Cerebellum (tissue), 4 donors: ENCODE measurements at places on chromosomes 5 and 9. TPM values are rescaled to one million over a fixed set of nuclear protein-coding genes. Genes with fewer than 3 reads are reported as not detected.
A peak's percentile ranks its signal among the peaks of the same experiment; 100 is the strongest.

DNA sequence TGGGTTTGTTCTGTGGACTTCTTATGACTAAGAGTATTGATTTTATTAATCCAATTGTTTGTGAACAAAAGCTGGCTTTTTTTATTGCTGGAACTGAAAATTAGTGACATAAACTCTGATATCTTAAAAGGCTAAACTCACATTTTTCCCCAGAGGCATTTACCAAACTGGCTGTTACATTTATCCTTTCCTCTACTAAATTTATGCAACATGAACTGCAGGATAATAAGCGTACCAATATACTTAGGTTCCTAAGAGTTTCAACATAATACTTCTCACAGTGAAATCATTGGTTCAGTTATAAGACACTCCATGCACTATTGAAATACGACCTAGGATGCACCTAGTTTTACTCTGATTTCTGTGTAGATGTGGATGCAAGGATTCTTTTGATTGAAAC lies 560.8 kb upstream of the WWC1 start:
- DNase-seq = no peak

DNA sequence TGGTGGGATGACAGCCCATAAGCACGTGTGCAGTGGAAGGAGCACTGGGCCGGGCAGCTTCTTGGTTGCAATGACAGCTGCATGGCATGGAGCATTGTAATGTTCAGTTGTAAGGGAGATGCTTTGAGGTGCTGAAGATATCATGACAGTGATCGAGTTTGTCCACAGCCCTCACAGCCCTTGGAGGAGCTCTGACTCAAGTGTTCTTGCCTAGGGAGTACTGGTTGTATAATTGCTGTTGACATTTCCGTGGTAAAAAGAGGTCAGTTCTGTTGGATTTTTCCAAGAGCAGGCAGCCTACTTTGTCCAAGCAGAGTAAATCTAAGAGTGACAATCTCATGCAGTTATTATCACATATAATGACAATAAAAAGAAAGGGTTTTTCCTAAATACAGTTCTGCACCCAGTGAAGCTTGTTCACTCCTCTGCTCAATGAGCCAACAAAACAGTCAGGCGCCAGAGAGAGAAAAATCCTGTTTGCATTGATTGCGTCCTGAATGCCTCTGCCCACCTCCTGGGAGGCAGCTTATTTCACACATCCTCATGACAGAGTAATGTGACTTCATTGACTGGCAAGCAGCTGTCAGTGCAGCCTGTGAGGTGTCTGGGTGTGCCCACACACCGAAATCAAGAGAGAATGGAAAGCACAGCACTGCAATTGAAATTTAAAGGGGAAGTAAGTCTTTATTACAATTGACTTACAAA lies 248.0 kb downstream of the NTRK2 start:
- peak; percentile 54 for DNase-seq

DNA sequence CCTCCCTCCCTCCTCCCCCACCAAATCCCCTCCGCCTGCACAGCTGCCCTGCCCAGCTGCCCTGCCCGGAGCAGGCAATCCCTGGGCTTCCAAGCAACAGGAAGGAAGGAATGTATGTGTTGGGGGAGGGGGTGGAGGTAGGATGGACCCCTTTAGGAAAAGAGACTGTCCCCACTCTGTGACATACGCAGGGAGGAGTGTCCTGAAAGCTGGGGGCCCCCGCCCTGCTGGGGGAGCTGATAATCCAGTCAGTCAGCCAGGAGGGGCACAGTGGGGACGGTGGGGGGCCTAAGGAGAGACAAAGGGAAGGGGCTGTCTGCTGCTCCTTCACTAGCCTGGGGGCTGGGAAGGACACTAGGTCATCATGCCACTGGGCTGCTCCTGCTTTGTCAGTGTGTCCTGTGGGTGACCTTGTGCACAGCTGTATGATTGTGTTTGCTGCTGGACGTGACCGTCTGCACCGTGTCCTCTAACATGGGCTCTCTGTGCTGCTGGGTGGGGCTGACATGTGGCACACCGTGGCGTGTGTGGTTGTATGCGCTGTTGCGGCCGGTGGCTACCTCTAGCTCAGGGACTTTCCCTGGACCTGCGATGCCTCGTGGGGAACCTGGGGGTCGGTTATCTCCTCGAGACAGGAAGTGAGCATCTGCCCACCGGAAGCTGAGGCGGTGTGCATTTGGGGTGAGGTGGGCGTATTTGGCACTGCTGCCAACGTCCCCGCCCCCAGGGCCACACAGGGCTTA lies 3.0 kb downstream of the N4BP3 start:
- DNase-seq = no peak

DNA sequence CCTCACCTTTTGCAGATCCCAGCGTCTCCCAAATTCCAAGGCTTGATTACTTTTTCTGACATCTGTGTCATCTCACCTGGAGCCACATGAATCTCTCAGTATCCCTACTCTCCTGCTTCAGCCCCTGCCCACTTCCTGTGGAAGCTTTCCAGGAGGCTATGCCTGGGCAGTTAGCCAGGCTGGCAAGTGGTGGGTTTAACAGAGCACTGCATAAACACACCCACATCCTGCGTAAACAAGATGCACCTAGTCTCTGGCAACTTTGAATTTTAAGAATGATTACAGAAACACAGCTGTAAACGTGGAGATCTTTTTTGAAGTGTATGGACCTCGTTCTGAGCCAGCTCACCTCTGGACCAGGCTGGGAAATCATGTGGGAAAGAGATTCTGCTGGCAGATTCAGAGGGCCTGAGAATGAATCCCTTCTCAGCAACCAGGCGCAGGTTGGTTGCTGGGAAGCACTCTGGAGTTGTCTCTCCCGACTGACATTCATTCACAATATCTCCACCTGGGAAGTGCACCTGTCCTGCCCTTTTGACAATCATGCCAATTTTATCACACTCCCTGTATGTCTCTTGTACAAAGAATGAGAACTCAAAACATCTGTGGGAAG lies 55.7 kb upstream of the FANCC start:
- no peak for DNase-seq

DNA sequence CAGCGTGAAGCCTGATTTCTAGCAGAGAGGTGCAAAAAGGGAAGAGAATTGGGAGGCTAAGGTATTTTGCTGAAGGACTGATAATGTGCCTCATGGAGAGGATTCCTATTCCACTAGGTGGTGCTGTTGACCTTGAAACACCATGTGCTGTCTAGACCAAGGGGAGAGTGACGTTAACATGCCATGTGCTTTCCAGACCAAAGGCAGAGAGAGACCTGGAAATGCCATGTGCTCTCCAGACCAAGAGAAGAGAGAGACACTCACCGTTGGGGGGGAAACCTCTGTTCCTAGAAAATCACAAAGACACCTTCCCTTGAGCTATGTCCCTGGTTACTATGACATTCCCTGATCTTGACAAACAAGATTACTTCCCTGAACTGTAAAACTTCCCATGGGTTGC lies 286.0 kb upstream of the TUSC1 start:
- DNase-seq = no peak

DNA sequence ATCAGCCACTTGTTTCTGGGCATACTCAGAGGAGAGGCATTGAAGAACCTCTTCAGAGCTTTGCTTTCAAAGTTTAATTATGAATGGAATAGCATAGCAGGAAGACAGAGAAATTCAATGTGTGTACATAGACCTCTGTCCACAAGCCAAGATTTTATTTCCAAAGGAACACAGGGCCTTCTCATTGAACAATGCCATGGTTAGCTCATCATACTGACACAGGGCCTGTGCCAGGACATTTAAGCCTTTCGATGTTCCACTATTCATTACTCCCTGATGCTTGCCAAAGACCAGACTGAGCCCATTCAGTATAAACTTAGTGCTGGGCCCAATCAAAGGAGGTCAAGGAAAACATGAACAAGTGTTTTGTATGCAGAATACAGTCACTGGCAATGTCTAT lies 280.8 kb downstream of the FBXL17 start:
- peak; percentile 9 for DNase-seq

DNA sequence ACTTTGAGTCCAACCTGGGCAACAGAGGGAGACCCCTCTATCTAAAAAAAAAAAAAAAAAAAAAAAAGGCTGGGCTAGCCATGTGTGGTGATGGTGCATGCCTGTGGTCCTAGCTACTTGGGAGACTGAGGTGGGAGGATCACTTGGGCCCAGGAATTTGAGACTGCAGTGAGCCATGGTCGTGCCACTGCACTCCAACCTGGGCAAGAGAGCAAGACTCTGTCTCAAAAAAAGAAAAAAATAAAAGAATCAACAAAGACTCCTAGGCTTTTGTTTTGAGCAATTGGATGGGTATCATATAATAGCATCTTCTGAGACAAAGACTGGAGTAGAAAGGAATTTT lies 481.7 kb upstream of the PAPPA start:
- DNase-seq = no peak

DNA sequence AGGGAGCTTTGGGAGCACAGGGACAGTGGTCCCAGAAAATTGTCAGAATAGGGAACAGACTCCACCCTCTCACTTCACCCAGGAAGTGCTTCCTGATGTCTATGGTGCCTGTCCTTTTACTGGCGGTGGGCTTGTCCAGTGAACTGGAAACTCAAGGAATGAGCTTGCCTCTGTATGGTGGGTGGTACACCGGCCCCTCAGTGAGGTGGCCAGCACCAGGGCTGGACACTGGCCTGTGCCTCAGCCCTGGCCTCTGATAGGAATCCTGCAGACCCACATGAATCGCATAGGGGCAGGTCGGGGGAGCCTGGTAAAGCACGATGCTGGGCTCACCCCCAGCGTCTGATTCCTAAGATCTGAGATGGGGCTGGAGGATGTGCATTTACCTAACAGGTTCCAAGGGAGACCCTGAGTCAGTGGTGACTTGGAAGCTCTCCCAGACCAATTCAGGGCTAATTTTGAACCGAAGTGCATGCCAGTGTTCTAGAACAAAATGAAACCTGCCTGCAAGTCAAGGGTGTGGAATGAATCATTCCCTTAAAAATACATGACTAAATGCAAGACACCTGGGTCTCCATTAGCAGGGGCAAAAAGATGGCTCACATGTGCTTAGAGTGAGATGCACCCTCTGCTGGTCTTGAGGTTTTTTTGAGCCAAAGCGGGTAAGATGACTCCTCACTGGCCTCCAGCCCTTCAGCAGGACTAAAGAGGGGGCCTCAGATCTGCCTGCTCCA lies 178.3 kb downstream of the HSPA4 start:
- DNase-seq = no peak

- no peak for DNase-seq
Measured at GRCh38 chr5:61298066-61298465, 34.0 kb upstream of the ZSWIM6 start.

GRCh38 chr9:1759771-1760300 lies 255.3 kb upstream of the SMARCA2 start:
- no peak for DNase-seq

GRCh38 chr5:165127941-165128340 lies 1622.5 kb downstream of the MAT2B start:
- no peak for DNase-seq

DNA sequence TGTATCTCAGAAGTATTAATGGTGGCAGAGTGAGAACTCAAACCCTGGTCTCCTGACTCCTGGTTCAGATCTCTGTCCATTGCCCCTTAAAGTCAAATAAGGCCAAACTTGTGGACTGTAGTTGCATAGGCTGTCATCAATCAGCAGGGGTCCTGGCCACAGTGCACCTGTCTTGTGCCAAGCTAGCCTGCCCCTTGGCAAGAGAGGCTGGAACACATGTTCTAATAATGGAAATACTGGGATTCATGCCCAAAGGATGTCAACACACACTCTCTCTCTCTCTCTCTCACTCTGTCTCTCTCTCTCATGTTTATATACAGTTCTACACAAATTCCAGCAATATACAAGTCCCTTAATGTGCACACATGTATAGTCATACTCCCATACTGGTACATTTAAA lies 44.3 kb downstream of the GLRA1 start:
- DNase-seq = peak; percentile 74

DNA sequence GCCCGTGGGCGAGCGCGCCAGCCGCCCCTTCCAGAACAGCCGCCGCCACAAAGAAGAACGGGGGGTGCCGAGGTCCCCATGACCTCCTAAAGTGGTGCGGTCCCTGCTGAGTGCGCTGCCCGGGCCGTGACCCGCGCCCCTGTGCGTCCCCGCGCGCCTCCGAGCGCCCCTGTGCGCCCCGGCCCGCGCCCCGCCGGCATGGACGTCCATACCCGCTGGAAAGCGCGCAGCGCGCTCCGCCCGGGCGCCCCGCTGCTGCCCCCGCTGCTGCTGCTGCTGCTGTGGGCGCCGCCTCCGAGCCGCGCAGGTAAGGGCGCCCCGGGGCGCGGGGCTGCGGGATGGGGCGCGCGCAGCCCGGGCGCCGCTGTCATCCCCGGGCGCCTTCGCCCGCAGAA lies 384 bp downstream of the COL5A1 start:
- DNase-seq = no peak

PKD2L2 gene
- not detected for total RNA-seq

PBX3 gene
- total RNA-seq = 123 TPM

FAM153A gene
- 10.1 TPM for total RNA-seq
